ENCODE measurements at places on chromosomes 4 and X.
A peak's percentile ranks its signal among the peaks of the same experiment; 100 is the strongest.

DNA sequence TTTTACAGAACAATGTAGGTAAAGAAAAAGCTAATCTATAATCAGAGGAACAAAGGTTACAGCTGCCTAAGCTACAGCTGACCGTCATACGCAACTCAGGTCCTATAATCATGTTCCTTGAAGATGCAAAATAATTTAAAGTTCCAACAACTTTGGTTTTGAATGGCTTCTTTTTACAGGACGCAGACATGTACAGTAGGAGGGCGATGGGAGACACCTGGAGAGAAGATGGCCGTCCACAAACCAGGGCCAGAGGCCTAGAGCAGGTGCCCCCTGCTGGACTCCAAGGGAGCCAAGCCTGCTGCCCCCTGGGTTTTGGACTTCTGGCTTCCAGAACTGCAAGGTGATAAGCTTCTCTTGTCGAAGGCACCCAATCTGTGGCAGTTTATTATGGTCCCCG is 10.6 kb downstream of the HGFAC start:
- DNase-seq, result no peak

DNA sequence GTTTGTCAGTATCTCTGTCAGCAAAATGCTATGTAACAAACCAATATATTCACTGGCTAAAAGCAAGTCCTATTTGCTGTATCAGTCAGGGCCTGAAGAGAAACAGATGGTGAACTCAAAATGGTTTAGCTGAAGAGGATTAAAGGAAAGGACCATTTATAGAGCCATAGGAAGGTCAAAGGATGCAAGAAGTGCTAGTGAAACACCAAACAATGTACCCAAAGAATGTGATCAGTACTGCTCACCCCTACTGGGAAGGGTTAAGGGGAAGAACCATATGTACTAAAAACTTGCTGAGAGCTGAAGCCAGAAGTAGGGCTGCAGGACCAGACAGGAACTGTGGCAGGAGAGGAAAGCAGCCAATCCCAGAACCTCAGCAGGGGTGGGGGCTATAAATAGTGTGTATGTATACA is 479.3 kb downstream of the INPP4B start:
- no peak for DNase-seq

DNA sequence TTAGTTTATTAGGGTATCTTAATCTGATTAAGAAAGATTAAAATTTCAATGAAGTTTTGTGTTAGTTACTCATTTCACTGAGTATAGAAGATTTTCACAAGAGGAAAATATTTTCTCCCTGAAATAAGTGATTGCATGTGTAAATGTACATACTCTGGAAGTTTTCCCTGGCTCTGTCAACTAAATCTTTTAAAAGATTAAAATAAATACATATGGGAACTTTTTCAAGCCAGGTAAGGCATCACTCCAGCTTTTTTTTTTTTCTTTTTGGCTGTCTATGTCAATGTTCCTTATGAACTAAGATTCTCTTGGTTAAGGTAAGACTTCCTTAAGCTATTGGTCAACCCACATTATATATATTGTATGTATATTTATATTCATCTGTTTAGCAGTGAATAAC is 117.6 kb downstream of the CBR4 start:
- no peak for DNase-seq

DNA sequence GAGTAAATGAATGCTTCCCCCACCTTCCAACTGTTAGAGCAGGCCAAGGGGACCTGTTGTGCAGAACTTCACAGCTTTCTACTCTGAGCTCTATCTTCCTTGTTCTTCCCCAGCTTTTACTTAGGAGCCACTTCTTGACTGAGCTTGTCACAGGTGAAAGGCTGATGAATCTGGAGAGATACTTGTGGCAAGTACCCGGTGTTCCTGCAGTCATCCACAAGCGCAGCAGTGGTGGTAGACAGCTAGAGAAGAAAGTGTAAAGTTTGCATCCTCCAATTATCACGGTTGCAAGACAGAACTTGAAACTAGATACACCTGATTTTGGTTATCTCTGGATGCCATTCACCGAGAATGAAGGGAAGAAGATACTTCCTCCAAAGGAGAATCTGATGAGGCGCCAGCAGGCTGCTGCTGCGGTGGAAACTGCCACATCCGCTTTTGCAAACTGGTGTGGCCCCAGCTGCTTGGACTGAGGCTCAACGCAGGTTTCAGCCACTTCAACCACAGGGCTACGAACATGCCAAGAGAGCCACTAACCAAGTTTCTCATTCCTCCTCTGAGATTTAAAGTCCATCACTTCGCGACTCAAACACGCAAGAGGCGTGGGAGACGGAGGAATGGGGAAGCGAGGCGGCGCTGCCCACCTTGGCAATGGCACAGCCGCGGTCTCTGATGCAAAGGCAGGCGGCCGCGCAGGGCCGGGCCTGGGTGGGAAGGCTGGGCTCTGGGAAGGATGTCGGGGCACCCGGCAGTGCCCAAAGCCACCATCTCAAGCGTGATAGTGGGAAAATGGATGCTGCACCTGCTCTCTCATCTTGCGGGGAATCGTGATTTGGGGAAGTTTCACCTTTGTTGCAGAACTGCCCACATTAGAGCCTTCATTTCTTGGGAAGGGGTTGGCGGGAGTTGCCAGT is 1.3 kb upstream of the FHIP1A start:
- peak; percentile 15 for DNase-seq
